ENCODE measurements at places on chromosomes 16 and 17.

- DNase-seq = no peak
Measured at GRCh38 chr17:39169101-39169500, 3.1 kb upstream of the ARL5C start.

DNA sequence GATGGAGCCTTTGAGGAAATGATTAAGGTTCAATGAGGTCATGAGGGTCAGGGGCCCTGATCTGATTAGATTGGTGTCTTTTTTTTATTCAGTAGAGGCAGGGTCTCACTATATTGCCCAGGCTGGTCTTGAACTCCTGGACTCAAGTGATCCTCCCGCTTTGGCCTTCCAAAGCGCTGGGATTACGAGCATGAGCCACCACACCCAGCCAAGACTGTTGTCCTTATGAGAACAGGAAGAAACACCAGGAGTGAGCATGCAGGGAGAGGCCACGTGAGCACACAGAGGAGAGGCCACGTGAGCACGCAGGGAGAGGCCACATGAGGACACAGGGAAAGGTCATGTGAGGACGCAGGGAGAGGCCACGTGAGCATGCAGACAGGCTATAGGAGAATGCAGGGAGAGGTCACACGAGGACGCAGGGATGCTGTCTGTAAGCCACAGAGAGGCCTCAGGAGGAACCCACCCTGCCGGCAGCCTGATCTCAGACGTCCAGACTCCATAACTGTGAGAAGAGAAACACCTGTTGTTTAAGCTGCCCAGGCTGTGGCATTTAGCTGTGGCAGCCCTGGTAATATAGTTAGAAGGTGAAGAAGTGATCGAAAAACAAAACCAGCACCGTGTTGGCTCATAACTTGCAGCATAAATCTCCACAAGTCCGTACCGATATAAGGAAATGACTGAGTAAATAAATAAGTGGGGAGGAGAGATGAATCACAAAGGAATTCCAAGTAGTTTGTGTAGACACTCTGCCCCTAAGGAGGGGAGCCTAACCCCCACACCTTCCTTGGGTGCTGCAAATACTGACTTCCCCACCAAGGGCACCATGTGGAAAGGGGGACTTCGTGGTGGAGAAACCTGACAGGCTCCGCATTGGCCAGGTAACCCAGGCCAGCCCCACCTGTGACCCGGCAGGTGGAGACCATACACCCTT lies 14.6 kb upstream of the CSNK1D start:
- DNase-seq = no peak

- no peak for DNase-seq
Measured at GRCh38 chr17:27985306-27985705, 57.2 kb upstream of the NLK start.

DNA sequence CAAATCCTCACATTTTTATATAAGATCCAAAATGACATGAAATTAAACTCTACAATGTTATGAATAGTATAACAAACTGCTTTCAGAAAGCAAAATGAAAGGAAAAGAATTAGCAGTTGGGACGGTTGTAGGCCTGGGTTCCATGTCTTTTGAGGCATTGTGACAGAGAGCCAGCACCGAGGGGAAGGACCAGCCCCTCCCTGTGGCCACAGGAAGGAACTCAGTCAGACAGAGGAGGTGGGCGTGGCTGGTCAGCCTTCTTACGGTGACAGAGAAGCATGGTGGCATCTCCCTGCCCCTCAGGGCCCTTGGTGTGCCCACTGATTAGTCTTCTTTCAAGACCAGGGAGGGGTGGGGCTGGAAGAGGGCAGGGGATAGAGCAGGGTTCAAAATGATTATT lies 5.7 kb downstream of the ZNF319 start:
- DNase-seq = peak; percentile 83
